Diencephalon (tissue), 1 donor: ENCODE measurements at places on chromosomes 2 and 18. TPM values are rescaled to one million over a fixed set of nuclear protein-coding genes. Genes with fewer than 3 reads are reported as not detected.

The GKN1 gene
- total RNA-seq: not detected

The POTEC gene
- total RNA-seq: 0.46 TPM

The LGALSL gene
- total RNA-seq: 48.9 TPM

The SLC39A10 gene
- total RNA-seq: 170 TPM

The EVA1A gene
- total RNA-seq: not detected

The POTEJ gene
- total RNA-seq: 0.46 TPM

The FHOD3 gene
- total RNA-seq: 50.5 TPM

The RALBP1 gene
- total RNA-seq: 32.5 TPM

The CAVIN2 gene
- 5.3 TPM for total RNA-seq

The ZNF142 gene
- 15.5 TPM for total RNA-seq

The CNDP1 gene
- 0.23 TPM for total RNA-seq

The VWC2L gene
- total RNA-seq: 30.0 TPM

The KIF5C gene
- 421 TPM for total RNA-seq

The TRAK2 gene
- total RNA-seq: 57.7 TPM

The ZSCAN30 gene
- total RNA-seq: 22.8 TPM

The ACOXL gene
- total RNA-seq: 0.23 TPM

The ALK gene
- 21.0 TPM for total RNA-seq

The ACKR3 gene
- total RNA-seq: 12.7 TPM

The B4GALT6 gene
- total RNA-seq: 29.5 TPM

The LIPT1 gene
- total RNA-seq: 6.7 TPM

The FKBP1B gene
- total RNA-seq: 98.5 TPM

The PID1 gene
- total RNA-seq: 32.8 TPM

The SRD5A2 gene
- 0.23 TPM for total RNA-seq

The DNER gene
- total RNA-seq: 289 TPM

The POTEI gene
- total RNA-seq: 1.2 TPM

The UGT1A5 gene
- not detected for total RNA-seq

The TMEM87B gene
- 17.5 TPM for total RNA-seq

The FBXO48 gene
- 1.4 TPM for total RNA-seq

The TMEM198 gene
- 13.8 TPM for total RNA-seq

The PXDN gene
- total RNA-seq: 30.0 TPM

The TXNDC2 gene
- not detected for total RNA-seq

The DNAJC5G gene
- total RNA-seq: 0.23 TPM

The SYT4 gene
- total RNA-seq: 357 TPM

The SLC35F5 gene
- 131 TPM for total RNA-seq

The UCN gene
- total RNA-seq: 0.92 TPM

The TGFA gene
- total RNA-seq: 18.2 TPM

The REG1B gene
- total RNA-seq: not detected

The ANKRD23 gene
- 2.1 TPM for total RNA-seq

The GNLY gene
- total RNA-seq: not detected

The CIDEA gene
- not detected for total RNA-seq

The NYAP2 gene
- 16.1 TPM for total RNA-seq

The IL1F10 gene
- total RNA-seq: not detected

The IGFBP2 gene
- 98.7 TPM for total RNA-seq

The TPO gene
- total RNA-seq: 0.23 TPM

The D2HGDH gene
- 12.9 TPM for total RNA-seq

The NEUROD1 gene
- 0.69 TPM for total RNA-seq

The GPR75 gene
- 29.5 TPM for total RNA-seq

The RAB6D gene
- 3.0 TPM for total RNA-seq

The E2F6 gene
- total RNA-seq: 14.1 TPM

The CDH2 gene
- total RNA-seq: 216 TPM

The RESP18 gene
- total RNA-seq: 1.8 TPM

The SCN1A gene
- 61.8 TPM for total RNA-seq

The TRABD2A gene
- 2.5 TPM for total RNA-seq

The EML6 gene
- total RNA-seq: 24.0 TPM

The KIAA2012 gene
- 2.5 TPM for total RNA-seq

The CCDC74B gene
- 9.2 TPM for total RNA-seq
